ENCODE measurements at places on chromosomes 5 and 9.
A peak's percentile ranks its signal among the peaks of the same experiment; 100 is the strongest.

DNA sequence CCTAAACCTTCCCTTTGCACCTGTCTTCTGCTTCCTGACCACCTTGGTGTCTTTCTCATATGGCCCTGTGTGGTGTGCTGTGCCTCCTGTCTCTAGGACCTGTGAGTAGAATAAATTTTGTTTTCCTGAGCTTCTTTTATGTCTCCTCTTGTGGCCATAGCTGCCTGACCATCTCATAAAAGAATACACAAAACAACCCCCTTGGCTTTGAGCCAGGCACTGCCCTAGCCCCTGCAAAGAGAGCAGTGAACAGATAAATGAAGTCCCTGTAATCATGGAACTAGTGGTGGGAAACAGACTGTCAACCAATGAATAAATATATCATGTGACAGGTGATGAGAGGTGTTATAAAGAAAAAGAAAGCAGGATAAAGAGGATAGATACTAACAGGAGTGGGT lies 485.1 kb downstream of the CSNK1G3 start:
- no peak for DNase-seq

DNA sequence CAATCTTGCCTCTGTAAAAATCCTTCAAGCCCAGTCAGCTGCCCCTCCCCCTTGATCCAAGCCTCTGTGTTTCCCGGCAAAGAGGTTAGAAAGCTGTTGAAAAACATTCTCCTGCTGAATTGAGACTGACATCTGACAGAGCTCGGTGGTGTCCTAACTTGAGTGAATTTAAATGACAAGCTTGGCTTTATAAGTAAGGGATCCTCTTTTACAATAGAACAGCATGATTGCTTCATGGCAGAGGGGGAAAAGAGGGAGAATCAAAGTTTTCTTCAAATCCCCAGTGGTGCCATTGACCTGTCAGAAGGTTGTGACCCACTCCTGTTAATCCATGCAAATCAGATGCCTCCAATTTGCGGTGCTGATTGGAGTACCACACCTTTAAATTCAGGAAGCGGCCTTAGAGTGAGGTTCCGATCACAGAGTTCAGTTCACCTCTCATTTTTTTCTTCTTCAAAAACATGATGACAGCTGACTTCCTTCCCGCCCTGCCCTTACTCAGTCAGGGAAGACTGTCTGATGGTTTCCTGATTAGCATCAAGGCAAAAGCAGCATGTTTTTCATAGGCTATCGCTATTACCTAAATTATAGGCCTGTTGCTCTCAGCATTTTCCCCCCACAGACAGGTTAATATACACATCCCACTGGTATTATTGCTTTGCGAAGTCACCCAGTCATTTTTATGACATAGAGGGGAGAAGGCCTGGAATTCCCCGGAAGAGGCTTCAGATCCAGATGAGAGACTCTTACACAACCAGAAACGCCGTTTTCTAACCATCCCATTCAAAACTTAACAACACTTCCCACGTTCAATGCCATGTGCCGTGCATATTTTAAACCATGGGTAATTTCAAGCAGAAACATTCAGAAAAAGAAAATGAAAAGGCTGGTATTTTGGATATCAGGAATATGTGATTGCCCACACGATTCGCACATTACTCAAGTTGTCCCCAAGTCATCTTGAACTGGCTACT lies 141.4 kb downstream of the EBF1 start:
- peak; percentile 77 for DNase-seq

GRCh38 chr9:113570749-113571711 lies 107.5 kb downstream of the RGS3 start:
- DNase-seq, result no peak

DNA sequence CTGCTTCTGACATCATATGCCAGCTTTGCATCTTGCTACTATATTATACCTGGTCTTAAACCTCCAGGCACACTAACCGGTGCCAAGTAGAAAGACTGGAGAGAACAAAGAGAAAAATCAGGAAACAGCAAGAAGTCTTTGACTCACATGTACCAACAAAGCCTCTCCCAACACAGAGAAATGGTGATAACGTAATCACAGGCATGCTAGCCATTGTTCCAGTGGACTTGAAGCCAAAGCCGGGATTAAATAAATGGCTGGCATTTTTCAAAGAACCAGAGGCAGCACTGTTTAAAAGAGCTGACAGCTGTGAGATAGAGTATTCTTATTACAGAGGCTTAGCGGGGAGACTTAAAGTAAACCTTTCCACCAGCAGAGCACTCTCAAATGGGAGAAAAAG lies 148.4 kb upstream of the NFIL3 start:
- DNase-seq, result no peak

DNA sequence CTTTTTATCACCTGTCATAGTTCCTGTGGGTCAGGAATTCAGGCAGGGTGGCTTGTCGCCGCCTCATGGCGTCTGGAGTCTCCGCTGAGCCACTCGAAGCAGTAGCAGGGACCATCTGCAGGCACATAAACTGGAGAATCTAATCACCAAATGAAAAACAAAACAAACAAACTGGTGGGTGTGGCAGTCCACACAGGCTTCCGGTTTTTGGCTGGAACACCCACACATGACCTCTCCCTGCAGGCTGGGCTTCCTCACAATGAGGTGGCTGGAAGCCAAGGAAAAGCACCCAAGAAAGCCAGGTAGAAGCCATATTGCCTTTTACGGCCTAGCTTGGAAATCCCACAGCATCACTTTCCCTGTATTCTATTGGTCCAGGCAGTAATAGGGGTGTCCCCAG lies 197.0 kb downstream of the SYK start:
- DNase-seq, result no peak

- DNase-seq, result no peak
Measured at GRCh38 chr9:102209176-102209575, 470.7 kb upstream of the GRIN3A start.

DNA sequence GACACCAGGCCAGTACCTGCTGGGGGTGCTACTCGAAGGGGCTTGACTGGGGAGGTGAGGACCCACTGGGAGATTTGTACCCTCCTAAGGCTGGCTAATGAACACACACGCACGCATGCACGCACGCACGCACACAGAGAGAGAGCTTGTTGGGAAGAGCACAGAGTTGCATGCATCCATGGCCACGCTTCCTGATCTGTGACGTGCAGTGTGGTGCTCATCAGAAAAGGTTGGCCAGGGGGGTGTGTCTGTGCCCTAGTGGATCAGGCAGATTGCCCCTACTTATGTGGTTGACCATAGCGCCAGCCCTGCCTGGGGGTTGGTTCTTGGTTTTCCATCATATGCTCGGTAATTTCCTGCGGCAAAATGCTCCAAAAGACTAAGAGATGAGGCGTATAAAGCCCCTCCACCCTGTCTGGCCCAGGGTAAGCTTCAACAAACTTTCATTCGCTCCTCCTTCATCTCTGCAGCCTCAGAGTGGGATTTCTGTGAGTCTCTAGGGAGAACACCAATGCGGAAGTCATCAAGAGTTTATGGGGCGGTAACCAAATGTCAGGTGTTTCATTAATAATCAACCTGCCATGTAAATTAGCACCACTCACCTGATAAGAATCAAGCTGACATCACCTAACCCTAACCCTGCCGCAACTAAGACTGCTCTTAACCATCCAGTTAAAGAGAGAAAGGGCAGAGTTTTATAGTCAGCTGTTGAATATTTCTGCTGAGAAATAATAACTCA lies 8.0 kb upstream of the GFI1B start:
- DNase-seq, result no peak

GRCh38 chr9:5608298-5609225 lies 20.3 kb upstream of the RIC1 start:
- peak; percentile 40 for DNase-seq

DNA sequence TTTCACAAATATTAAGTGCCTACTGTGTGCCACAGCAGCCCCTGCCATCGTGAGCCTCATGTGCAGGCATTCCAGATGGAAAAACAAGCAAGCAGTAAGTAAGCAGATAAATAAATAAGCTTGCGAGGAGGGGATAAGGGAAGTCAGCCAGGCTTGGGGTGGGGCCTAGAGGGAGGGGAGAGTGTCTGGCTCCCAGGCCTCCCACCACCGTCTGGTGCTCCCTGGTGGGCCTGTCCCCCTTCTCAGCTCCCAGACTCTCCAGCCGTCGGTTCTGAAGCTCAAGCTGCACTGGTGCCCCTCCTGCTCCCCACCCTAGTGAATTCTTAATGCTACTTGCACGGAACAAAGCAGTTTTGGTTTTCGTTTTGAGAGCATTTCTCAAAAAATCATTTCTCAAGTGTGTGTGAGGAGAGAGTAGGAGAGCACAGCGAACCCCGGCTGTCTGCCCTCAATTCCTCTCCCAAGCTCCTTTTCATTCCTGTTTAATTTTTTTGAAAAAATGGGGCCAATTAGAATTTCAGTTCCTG lies 6.6 kb upstream of the IER5L start:
- DNase-seq, result no peak

DNA sequence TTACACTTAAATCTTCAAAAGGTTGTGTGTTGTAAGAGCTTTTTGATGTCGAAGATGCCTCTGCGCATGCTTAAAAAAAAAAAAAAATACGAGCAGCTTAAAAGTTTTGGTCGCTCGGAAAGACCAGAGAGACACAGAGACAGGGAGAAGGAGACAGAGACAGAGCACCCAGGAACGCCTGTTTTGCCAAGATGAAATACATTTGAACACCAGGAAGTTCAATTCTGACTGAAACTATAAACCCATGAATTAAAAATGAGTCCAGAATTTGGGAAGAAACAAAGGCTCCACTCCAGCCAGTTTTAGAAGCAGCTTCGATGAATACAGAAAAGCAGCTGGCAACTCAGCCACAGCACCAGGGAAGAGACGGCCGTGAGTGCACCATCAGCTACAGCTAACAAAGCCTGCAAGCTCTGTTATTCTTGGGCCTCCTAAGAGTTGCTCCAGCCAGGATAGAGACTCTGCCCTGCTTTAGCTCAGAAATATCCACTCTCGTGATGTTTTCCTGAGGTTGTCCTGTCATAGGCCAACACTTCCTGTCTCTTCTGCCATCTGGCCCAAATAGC lies 2.5 kb upstream of the ZNF474 start:
- DNase-seq, result peak; percentile 70

- no peak for DNase-seq
Measured at GRCh38 chr9:83264315-83264714, 201.4 kb upstream of the RASEF start.

DNA sequence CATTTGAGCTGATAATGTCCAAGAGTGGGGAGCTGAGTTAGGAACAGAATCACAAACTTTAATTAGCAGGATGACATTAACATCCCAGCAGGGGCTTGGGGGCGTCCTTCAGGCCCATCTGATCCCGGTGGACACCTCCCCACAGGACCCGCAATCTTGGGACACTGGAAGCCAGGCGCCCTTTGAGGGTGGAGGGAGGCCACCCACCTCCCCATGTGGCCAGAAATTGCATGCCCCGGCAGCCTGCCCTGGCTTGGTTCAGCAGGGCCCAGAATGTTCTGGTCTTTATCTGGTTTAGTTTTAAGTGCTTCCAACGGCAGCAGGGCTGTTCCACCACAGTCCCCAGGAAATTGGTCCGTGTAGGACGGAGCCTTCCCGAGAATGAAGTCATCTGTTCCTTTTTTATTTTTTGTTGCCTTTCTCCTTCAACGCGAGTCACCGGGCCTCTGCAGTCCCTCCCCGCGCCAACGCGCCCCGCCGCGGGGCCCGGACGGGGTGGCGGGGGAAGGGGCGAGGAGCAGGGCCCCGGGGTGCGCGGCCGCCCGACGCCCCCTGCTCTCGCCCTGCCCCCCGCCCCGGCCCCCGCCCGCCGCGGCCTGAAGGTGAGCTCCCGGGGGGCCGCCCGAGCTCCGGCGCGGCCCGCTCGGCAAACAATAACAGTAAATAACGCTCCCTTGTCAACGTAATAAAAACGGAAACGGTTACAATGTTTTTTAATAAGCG lies 207.9 kb downstream of the C9orf50 start:
- peak; percentile 94 for DNase-seq

GRCh38 chr5:98425640-98426039 lies 347.8 kb upstream of the RGMB start:
- DNase-seq, result no peak

DNA sequence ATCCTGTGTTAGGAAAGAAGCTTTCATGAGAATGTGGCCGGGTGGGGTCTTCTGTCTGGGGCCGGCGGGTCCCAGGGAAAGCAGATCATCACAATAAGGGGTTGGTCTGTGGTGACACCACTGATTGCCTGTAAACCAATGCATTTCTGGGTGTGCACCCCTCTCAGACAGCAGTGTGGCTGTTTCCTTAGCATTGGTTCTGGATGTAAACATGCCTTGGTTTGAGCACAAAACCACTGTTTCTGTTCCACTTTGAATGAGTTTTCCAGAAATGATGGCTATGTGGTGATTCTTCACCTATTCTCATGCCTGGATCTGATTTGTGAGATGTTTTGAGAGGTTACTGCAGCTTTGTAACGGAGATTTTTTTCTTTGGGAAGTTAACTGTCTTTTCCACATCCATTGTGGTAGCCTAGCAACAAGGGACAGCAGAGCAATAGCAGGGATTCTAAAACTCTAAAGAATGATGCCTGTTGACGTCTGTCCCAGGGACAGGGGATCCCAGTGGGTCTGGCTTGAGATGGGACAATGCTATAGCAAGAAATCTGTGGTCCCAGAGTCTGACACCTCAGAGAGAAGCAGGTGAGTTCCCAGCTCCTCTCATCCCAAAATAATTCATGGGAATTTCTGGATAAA lies at the start of gene CCDC192:
Gene CCDC192 (plus strand): TSS at position 466 of the 636 bp plus-strand sequence. CDS start 55 bp downstream, at position 521.
- DNase-seq, result no peak

- no peak for DNase-seq
Measured at GRCh38 chr9:33959725-33960124, 89.0 kb downstream of the UBAP2 start.

DNA sequence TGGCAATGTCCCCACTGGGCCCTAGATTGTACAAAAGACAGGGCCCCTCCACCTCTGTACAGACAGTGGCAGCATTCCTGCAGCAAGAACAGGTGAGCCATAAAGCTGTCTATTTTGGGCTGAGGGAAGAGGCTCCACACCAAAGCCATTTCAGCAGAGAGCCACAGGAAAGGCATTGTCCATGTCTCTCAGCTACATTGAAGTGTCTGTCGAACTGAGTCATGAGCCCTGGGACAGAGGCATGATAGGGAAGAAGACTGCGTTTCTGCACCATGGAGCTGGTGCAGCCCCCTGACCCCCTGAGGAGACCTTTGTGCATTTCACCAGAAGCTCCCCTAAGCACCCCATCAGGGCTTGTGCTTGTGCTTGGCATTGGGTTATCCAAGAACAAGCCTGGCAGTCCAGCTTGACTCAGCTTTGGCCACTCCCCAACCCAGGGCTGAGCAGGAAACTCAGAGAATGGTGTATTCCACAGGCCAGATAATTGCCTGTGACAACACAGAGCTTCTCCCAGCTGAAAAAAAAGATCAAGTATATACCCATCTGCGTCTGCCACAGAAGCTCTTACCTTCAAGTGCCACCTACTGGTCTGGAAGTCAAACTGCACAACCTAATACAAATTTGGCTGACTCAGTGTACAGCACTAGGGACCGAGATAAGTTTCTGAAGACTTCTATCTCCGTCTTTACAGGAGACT lies 5.9 kb upstream of the FRMD3 start:
- peak; percentile 89 for DNase-seq

All from GM23248 (cell line).